ENCODE measurements at places on chromosomes 2 and 18. TPM values are rescaled to one million over a fixed set of nuclear protein-coding genes. Genes with fewer than 3 reads are reported as not detected.

DNA sequence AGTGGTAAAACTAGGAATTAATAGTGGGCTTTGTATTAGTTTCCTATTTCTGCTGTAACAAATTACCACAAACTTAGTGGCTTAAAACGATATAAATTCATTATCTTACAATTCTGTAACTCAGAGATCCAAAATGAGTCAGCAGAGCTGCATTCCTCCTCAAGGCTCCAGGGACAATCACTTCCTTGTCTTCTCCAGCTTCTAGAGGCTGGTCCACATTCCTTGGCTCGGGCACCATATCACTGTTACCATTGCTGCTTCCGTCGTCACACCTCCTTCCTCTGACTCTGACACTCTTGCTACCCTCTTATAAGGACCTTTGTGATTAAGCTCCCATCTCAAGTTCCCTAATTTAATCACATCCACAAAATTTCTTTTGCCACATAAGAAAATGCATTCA, 567.8 kb upstream of the KLHL29 start:
- DNase-seq = no peak

GRCh38 chr2:25309402-25309801, 32.3 kb downstream of the DNMT3A start:
- peak; percentile 66 for DNase-seq

Gene ABCG5
- not detected for total RNA-seq

Gene CLASP1
- 75.9 TPM for total RNA-seq

Gene C2orf78
- total RNA-seq = not detected

DNA sequence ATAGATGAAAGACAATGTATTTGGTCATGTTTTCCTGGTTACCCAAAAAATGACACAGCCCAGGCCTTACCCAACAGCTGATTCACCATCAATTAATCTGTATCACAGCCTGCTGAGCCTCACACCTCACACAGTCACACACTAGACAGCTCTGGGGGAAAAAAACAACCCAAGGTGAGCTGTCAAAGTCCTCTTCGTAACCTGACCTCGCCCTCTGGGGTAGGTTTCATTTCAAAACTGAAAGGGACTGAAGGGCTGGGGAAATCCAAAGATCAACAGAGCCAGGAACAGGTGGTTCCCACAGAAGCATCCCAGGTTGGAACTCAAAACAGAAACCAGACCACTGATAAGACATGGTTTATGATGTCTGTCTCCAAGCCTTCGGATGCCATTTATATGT, 18.2 kb upstream of the PCBP1 start:
- DNase-seq = peak; percentile 45

Gene G6PC2
- total RNA-seq = not detected

GRCh38 chr2:18551169-18551568, 9.3 kb downstream of the RDH14 start:
- no peak for DNase-seq

- no peak for DNase-seq
These were observed 212.1 kb upstream of the NETO1 start for GRCh38 chr18:73079920-73080319.

- no peak for DNase-seq
These were observed 40.3 kb downstream of the IMPA2 start for GRCh38 chr18:12021596-12021995.

- DNase-seq = no peak
These were observed 1389.8 kb upstream of the TMEFF2 start for GRCh38 chr2:193584522-193584938.

DNA sequence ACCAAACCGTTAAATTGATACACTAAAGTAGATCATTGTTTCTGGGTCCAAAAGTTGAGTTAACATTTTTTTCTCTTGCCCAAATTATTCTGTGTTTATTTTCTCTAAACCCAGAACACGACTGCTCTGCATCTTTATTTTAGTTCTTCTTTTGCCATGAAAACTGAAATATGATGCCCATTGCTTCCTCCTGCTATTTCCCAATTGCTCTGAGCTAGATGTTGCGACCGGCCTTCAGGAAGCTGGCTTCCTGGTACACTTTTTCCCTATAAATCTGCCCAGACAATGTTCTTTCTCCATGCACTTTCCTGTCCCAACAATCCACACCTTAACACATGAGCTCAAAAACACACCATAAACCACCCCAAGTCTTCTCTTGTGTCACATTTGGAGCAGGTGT, 501.4 kb downstream of the FBXO15 start:
- DNase-seq = no peak

Gene GPBAR1
- 0.72 TPM for total RNA-seq

DNA sequence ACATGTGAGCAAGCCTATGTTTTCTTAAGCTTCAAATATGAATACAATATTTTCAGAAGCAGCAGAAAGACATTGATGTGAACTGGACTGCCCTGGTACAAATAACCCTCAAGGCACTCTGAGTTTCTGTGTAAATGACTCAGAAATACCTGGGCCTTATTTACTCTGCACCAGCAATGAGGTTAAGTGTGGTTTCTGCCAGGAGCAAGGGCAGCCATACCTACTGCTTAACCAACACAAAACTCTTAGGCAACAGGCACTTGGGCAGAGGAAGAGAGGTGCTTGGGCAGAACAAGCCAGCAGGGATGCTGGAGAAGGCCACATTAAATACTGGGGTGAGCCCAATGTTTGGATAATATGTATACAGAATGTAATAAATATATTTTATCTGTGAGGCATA, 29.4 kb upstream of the ARL5A start:
- DNase-seq = no peak

DNA sequence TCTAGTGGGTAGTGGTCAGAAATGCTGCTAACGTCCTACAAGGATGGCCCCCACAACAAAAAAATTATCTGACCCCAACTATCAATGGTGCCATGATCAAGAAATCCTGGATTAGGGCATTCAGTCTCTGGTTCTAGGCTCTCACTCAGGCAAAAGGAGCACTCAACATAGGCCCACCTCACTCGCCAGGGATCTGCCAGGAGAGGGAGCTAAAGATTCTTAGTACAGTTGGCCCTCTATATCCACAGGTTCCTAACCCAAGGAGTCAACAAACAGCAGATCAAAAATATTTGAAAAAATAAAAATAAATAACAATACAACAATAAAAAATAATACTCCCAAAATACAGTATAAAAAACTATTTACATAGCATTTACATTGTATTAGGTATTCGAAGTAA, 10.0 kb downstream of the SLC4A5 start:
- DNase-seq = no peak

DNA sequence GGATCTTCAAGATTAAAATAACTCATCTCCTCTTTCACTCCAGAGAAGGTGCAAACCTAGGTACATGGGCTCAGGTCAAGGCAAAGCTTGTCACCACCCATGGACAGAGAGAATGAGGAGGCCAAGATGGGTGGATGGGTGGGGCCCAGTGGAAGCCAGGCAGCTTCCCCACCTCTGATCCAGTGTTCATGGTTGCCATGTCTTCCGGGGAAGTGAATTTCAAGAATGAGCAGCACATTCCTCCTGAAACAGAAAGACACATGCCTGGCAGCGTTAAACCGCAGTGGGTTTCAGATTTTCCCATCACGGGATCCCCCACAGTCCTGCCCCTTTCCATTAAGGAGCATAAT, 301.7 kb downstream of the EIPR1 start:
- no peak for DNase-seq

GRCh38 chr18:60232541-60232940, 140.0 kb downstream of the MC4R start:
- DNase-seq = no peak

Gene MAP3K19
- not detected for total RNA-seq

DNA sequence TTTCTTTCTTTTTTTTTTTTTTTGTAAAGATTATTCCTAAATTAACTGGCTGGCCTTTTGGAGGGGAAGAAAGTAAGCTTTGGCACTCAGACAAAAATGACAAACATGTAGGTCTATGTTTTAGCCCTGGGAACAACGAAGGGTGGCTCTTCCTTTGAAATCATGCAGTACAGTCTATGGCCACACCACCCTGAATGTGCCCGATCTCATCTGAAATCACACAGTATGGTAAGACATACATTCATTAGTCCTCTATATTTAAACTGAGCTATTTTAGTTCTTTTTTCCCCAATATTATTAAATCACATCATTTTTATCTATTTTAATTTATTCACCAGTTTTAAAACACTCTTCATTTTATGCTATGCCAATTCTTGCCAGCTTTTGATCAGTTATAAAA, 48.2 kb downstream of the PLA2R1 start:
- no peak for DNase-seq

Gene KCNG2
- total RNA-seq = not detected

GRCh38 chr2:26576565-26577441, 64.4 kb downstream of the CIB4 start:
- peak; percentile 24 for DNase-seq

DNA sequence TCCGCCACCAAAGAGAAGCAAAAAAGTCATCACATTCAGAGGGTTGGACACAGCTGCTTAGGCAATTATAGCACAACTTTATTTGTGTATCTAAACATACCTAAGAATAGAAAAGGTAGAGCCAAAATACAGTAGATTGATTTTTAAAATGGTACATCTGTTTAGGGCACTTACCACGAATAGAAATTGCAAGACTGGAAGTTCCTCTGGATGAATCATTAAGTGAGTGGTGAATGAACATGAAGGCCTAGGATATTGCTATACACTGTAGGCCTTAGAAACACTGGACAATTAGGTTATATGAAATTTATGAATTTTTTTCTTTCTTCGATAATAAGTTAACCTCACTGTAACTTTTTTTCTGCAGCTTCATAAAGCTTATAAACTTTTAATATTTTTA, 687.0 kb downstream of the BCL11A start:
- no peak for DNase-seq

Gene DPYSL5
- not detected for total RNA-seq

- DNase-seq = no peak
These were observed 168.6 kb upstream of the SIX2 start for GRCh38 chr2:45177870-45178269.

DNA sequence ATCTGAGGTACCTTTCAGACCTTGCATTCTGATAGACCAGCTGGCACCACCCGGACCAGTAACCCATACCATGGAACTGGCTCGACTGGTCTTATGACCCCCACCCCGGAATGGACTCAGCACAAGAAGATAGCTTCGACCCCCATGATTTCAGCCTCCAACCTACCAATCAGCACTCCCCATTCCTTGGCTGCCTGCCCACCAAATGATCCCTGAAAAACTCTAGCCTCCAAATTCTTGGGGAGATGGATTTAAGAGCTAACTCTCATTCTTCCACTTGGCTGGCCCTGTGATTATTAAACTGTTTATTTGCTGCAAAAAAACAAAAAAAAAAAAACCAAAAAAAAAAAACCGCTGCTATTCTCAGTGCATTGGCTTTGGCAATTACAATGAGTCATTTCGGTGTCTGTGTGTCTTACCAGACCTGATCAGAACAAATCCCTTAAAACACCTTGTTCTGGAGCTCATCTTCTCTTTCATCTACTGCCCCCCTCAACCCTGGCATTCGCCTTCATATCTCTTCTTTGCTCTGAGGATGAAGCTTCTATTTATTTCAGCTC, 60.1 kb upstream of the KIF5C start:
- DNase-seq = no peak

DNA sequence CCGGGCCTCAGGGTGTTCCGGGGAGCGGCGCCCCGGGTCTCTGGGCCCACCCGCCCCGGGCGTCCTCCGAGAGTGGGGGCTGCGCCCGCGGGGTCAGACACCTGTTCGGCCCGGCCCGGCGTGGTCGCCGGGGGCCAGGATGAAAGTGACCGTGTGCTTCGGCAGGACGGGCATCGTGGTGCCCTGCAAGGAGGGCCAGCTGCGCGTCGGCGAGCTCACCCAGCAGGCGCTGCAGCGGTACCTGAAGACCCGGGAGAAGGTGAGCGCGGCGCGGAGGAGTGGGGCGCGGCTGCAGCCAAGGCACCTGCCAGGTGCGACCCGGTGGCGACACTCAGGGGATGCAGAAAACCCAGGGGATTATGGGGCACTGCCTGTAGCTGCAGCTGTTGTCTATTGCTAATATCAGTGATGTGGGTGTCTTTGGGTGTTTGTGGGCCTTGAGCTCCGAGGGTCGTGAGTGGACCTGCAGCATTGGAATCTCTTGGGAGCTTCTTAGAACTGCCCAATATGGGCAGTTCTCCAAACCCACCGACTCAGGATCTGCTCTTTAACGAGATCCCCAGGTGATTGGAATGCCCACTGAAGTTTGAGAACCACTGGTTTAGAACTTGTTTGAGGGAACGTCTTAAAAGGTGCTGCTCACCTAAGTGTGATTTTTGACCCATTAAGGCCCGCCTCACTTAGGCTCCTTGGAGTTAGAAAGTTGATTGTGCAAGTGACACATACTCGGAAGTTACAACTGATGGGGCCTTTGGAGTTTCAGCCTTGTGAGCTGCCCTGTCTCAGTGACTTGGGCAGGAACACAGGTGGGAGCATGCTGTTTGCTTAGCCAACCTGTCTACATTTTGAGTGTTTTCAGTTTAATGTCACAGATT, 823 bp downstream of the PARD3B start:
- no peak for DNase-seq

DNA sequence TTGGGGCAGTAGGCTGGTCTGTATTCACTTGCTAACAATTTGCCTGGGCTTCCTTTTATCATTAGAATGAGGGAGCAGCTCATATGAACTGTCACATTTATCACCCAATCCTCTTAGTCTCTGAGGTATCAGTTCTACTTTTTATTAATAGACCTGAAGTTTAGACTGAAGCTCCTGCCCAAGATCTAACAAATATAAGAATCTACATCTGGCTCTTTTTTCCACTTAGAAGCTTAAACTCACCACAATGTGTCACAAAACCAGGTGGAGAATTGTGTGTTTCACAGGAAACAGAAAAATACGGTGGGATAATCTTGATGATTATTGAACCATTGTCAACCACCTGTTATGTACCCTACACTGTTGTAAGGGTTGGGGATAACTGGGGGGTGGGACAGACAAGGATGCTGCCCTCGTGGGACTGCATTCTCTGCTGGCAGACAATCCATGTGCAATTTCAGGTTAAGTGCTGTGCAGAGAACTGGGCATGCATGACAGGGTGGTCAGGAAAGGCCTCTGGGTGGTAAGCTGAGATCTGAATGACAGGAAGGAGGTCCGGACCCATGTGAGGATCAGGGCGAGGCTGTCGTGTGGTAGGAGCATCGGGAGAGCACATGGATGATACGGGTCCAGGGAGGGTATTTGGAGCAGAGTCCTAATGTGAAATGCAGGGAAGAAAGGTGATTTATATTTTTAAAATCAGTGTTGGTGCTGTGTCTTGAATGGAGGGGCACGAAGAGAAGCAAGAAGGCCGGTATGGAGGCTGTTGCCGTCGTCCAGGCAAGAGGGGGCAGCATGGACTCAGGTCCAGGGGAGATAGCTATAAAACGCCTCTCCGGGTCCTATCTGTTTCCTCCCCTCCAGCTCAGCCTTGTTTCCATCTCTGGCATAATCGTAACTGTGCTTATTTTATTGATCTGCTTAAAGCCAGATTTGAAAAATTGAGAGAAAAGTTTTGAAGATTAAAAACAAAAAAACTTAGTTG, 17.6 kb downstream of the MYL12B start:
- no peak for DNase-seq

Gene POU3F3
- not detected for total RNA-seq

Gene SPDYA
- 1.9 TPM for total RNA-seq

GRCh38 chr2:130874512-130874911, 37.8 kb downstream of the ARHGEF4 start:
- no peak for DNase-seq

- DNase-seq = no peak
These were observed 129.6 kb downstream of the GALNT14 start for GRCh38 chr2:31008561-31009114.

Data from activated naive CD8-positive, alpha-beta T cell treated with anti-CD3 and anti-CD28 coated beads, Interleukin-2, amount 10 ng/mL, durations not matched to agents 7 days and 5 days (primary cell).